Tongue (tissue), 3 donors: ENCODE measurements at places on chromosomes 16 and 17.

- peak; percentile 77 for DNase-seq
Measured at GRCh38 chr16:30032083-30032819, 1.2 kb upstream of the TLCD3B start.

DNA sequence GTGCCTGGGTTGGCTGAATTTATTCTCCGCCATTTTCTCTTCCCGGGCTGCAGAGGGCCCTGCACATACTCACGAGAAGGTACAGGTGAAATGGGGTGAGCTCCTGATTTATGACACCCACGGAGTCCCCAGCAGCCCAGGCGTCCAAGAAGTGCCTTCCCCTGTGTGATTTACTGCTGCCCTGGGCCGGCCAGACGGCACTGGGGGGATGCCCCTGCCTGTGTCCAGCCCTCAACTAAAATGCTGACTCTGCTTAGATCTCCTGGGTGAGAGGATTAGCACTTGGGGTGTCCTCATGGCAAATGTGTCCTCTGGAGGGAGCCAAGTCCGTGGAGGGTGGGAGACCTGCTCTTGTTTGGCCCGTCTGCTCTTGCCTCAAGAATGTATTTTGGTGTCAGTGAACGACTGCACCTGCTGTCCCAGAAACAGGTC lies 132.4 kb downstream of the MAF start:
- DNase-seq = no peak

DNA sequence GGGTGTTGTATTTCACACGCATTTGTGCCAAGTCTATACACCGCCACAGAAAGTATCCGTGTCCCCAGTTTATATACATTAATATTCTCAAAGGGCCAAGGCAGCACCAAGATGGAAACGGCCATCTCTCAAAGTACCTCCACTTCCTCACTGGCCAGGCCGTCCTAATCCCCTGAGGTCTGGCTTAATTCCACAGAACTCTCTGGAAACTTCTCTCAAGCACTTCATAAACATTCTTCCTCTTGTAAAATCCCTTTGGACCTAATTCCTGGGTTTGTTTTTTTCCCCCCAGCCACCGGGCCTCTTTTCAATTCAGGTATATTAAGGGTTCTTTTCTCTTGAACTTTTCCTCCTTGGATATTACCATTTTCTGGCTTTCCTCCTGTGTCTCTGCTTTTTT lies 5.1 kb upstream of the ERN1 start:
- no peak for DNase-seq

GRCh38 chr16:31043898-31044481 lies 10.6 kb downstream of the STX4 start:
- DNase-seq = no peak

DNA sequence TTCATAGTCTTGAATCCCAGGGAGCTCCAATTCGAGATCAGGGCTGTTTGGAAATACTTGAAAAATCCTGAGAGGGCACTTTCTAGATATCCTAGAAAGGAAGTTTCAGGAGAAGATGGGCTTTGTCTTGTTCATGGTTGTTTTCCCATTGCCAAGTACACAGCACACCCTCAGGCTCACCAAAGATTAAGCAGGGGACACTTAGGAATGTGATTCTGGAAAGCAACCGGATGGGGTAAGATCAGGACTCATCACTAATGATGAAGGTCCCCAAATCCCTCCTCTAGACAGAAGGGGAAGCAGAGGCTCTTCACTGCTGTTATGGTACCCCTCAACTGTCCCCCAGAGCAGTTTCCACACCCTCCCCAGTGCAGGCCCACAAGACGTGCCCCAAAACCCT lies 40.7 kb downstream of the VAC14 start:
- no peak for DNase-seq

- DNase-seq = no peak
Measured at GRCh38 chr16:23283571-23283970, 18.5 kb upstream of the SCNN1B start.

DNA sequence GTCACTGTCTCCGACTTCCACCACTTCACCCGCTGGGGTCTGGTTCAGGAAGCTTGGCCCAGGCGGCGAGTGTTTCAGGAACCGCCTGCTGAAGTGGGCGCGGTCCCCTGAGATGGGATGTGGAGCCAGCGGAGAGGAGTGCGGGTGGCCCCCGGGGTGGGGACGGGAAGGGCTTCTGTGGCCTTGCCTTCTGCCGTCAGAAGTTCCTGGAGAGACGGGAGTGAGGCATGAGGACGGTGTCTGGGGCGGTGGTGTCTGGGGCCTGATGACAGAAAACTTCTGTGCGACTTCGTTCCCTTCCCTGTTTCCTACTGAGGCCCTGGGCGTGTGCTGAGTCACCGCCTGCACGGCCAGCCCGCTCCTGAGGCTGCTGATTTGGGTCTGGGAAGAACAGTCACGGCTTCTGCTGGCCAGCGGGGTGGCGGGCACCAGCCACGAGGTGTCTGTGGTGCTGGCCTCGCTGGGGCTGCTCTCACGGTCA lies 12.3 kb upstream of the NLRC3 start:
- DNase-seq = no peak

GRCh38 chr16:89257281-89257731 lies 39.8 kb downstream of the ZNF778 start:
- peak; percentile 26 for DNase-seq

DNA sequence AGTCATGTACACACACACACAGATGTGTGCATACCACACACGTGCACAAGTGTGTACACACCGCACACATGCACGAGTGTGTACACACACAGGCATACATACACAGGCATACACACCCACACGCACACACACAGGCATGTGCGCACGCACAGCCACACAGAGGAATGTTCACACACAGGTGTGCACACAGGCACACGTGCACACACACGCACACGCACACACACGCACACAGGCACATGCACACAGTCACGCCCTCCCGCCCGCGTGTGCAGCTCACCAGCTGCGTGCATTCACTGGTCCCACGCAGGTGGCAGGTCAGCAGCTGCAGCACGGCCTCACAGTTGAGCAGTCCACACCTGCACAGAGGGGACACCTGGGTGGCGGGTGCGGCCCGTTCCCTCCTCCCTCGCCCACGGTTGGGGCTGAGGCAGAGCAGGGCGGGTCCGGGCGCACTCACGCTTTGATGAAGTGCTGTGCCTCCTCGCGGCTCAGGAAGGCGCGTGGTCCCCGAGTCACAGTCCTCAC lies 7.7 kb downstream of the TEPSIN start:
- DNase-seq = no peak

DNA sequence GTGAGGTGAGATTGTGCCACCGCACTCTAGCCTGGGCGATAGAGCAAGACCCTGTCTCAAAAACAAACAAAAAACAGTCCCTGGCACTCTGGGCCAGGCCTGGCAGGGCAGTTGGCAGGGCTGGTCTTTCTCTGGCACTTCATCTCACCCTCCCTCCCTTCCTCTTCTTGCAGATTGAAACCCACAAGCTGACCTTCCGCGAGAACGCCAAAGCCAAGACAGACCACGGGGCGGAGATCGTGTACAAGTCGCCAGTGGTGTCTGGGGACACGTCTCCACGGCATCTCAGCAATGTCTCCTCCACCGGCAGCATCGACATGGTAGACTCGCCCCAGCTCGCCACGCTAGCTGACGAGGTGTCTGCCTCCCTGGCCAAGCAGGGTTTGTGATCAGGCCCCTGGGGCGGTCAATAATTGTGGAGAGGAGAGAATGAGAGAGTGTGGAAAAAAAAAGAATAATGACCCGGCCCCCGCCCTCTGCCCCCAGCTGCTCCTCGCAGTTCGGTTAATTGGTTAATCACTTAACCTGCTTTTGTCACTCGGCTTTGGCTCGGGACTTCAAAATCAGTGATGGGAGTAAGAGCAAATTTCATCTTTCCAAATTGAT lies 24.8 kb downstream of the STH start:
- DNase-seq = no peak

- peak; percentile 89 for DNase-seq
Measured at GRCh38 chr17:81254955-81255717, 16.0 kb downstream of the NDUFAF8 start.

- peak; percentile 81 for DNase-seq
Measured at GRCh38 chr17:79388556-79389295, 222.1 kb downstream of the RBFOX3 start.

DNA sequence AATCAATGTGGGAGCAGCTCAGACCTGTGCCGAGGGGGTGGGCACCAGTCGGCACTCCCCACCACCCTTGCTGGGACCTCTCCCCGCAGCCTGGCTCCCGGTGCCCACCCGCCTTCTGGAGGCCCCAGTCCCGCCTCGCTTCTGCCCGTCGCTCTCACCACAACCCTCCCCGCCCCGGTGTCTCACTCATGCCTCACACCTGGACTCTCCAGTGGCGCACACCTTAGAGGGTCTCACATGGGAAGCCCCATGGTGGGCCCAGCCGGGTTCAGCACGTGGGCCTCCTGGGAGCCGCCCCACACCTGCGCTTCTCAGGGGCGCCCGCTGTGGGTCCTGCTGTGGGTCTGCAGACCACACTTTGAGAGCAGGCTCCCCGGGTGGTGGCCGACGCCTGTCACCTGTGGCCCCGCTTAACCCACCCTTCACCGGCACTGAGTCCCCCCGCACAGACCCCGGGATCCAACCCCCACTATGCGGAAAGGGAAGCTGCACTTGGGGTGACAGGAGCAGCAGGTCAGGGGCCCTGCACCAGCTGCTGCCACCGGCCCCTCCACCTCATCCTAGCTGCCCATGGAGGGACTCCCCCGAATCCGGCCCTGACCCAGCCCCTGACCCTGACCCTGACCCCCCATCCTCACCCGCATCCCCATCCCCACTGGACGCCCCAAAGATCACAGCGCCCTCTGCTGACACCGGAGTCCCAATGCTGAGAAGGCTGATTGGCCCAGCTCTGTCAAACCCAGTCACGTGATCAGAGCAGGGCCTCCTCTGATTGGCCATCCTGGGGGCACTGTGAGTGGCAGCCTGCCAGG lies 27.4 kb upstream of the SLC38A10 start:
- no peak for DNase-seq

- no peak for DNase-seq
Measured at GRCh38 chr16:69378760-69379159, 7.0 kb downstream of the TERF2 start.

GRCh38 chr17:82095777-82096708 lies 2.0 kb downstream of the FASN start:
- DNase-seq = no peak

GRCh38 chr17:66228887-66229782 lies at the start of gene APOH:
Gene APOH, minus strand, starts transcription at chr17:66229415. Its CDS starts 36 bp downstream, at chr17:66229379.
- no peak for DNase-seq

DNA sequence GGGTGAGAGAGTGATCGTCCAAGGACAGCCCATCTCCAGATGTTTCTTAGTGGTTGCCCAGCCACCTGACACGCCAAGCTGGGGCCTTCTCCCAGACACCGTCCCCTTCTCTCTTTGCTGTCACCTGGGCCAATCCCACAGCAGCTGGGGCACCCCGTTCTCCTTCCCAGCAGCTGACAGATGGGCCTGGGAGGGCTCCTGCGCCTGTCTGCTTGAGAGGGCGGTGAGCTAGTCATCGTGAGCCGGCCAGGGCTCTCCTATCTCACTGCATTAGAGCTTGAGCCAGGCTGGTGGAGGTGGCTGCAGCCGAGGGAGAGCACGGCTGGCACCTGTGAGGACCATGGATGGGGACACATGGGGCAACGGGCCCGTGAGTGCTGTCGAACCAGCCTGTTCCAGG lies 41.2 kb downstream of the RAB11FIP3 start:
- peak; percentile 40 for DNase-seq

DNA sequence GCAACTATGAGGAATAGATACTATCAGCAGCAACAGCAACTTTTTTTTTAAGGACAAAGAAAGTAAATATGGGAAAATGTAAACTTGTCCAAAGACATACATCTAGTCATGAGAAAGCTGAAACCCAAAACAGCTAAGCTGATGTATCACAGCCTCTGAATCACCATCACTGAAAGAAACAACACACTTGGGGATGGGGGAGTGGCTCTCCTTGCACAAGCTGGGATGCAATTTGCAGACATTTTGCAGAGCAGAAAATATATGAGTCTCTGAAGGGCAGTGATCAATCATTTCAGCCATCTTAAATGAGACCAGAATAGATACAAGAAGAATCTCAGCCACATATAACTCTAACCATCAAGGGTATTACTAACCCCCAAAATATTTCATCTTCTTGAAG lies 79.1 kb downstream of the GRIN2A start:
- DNase-seq = no peak

- no peak for DNase-seq
Measured at GRCh38 chr17:65035704-65036103, 20.8 kb downstream of the GNA13 start.

GRCh38 chr17:5122586-5123342 lies 6.9 kb downstream of the USP6 start:
- peak; percentile 60 for DNase-seq

- DNase-seq = no peak
Measured at GRCh38 chr17:81511804-81512561, 616 bp downstream of the ACTG1 start.

DNA sequence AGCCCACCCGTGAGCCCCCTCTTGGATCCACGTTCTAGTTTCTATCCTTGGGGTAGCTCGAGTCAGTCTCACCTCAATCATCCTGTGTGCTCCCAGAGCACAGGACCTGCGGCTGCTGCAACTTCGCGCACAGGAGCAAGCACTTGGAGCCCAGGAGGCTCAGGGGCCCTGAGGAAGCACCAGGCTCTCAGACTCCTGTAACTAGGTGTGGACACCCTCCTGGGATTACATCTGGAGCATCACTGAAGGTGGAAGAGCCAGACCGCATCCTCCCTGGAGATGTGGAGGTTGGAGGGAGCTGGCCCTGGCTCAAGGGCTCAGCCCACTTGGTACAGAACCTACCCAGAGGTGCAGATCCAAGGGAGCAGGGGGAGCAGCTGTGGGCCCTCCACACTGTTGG lies 2.7 kb downstream of the HBQ1 start:
- no peak for DNase-seq

- no peak for DNase-seq
Measured at GRCh38 chr16:88103011-88103410, 151.8 kb downstream of the BANP start.

GRCh38 chr17:49024523-49024922 lies 27.3 kb downstream of the IGF2BP1 start:
- DNase-seq = no peak

DNA sequence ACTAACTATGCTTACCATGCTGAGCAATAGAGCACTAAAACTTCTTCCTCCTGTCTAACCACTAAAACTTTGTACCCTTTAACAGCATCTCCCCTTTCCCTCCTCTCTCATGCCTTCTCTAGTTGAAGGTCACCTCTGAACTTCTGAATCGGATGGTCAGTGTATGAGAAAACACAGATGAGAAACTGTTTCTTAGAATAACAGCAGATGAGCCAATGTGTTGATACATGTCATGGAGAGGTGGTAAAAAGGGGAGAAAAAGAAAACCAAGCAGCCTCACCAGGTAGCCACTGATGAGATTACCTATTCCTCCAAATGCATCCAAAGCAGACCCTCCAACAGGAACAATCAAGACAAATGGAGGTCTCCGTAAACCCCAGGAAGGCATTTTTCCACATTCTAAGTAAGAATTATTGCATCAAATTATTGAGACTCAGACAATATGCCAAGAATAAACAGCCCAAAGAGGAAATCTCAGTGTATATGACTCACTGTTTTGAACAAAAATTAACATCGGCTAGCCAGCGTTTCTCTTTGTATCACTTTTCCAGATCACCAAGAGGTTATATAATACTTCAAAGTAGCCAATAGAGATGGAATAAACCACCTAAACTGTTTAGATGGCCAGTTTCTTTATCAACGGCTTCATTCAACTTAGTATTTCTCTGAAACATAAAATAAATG lies 793.3 kb upstream of the SOX9 start:
- no peak for DNase-seq

- no peak for DNase-seq
Measured at GRCh38 chr17:83203472-83204221, 124.2 kb downstream of the METRNL start.

GRCh38 chr17:7294614-7295153 lies at the start of gene YBX2:
Gene YBX2, minus strand, starts transcription at chr17:7294639. Its CDS starts 139 bp downstream, at chr17:7294500.
- DNase-seq = peak; percentile 67

GRCh38 chr16:84950906-84951305 lies 60.4 kb downstream of the ZDHHC7 start:
- no peak for DNase-seq
